ENCODE measurements at places on chromosomes 11 and 22. TPM values are rescaled to one million over a fixed set of nuclear protein-coding genes. Genes with fewer than 3 reads are reported as not detected.

The OR51B5 gene
- 0.17 TPM for polyA plus RNA-seq

The OR4D5 gene
- polyA plus RNA-seq: not detected

The FGF3 gene
- polyA plus RNA-seq: not detected

The XKR3 gene
- polyA plus RNA-seq: not detected

- no peak for DNase-seq
Measured at GRCh38 chr22:32018056-32018455, 25.0 kb upstream of the SLC5A1 start.

DNA sequence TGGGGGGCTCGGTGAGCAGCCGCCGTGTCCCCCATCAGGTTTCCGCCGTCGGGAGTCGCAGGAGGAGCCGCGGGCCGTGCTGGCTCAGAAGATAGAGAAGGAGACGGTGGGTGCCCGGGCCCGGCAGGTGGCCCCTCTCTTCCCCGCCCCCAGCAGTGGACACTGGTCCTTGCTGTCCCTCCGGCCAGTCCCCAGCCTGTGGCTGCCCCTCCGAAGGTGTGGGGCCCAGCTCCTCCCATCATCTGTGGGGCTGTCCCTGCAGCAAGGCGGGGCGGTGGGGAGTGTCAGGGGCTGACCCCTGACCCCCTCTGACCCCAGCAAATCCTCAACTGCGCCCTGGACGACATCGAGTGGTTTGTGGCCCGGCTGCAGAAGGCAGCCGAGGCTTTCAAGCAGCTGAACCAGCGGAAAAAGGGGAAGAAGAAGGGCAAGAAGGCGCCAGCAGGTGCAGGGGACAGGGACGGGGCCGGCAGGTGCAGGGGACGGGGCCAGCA, 15.3 kb downstream of the EPS8L2 start:
- DNase-seq: no peak

DNA sequence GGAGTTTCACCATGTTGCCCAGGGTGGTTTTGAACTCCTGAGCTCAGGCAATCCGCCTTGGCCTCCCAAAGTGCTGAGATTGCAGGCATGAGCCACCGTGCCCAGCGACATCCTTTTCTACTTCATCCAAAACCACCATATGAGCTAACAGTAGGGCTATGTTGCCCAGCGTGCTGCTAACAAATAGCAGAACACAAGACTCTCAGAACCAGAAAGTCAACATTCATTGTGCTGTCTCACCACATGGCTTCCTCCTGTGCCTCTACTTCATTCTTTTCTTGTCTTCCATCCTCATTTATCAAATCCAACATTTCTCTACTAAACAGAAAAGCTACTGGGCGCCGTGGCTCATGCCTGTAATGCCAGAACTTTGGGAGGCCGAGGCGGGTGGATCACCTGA, 12.0 kb upstream of the DENND5A start:
- DNase-seq: no peak

DNA sequence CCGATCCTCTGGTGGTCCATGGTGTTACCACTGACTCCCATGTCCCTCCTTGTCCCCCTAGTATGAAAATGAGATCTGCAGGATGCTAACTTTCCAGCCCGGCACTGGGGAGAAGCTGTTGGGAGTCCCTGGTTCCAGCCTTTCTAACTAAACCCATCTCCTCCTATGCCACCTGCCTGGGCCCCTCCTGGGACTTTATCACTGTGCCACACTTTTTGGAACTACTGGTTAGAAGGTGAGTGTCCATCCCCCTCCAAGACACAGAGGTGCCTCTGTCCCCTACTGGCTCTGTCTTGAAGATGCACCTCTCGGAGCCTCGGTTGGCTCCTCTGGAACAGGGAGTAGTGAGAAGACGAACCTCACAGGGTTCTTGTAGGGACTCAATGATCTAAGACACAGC, at the start of gene RGL4:
RGL4 (plus strand) TSS at position 301 of the 400 bp plus-strand sequence. CDS start 1,018 bp downstream, outside the sequence.
- no peak for DNase-seq

- no peak for DNase-seq
Measured at GRCh38 chr11:72041364-72042063, 38.8 kb downstream of the NUMA1 start.

- DNase-seq: no peak
Measured at GRCh38 chr11:120302001-120302805, 22.9 kb upstream of the TLCD5 start.

DNA sequence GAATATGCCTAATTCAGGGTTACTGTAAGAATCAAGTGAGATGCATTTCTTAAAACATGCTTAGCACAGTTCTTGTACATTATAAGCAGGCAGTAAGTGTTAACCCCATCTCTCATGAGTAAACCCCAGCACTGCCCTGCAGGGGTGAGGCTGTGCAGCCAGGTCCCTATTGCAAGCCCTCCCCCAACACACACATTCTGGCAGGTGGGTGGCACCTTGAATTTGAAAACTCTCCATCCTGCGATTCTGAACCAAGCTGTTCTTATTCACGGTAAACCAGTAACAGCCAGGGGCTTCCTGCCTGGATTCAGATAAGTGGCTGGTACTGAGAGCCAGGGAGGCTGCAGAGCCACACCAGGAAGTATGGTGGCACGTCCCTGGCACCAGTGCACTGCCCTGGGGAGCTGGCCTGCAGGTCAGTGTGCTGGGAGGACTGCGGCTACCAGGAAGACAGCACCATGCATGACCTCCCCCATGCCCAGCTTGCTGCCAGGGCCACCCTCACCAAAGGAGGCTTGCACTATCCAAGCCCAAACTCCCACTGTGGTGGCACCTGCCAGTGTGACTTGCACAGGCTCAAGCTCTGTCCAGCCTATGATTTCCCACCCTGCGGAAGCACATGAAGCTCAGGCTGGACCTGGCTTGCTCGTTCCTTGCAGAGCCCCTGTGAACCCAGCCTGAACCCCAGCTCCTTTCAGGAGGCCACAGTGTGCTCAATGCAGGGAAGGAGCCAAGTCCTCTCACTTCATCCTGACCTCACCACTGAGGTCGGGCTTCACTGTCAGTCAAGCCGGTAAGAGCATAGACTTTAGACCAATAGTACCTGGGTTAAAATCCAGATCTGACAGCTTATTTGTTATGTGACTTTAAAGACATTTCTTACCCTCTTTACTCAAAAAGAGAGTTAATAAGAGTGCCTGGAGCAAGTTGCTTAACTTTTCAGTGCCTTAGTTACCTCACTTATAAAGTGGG, 88.1 kb downstream of the MICAL2 start:
- DNase-seq: no peak

- DNase-seq: no peak
Measured at GRCh38 chr11:75809991-75810390, 5.0 kb upstream of the UVRAG start.

DNA sequence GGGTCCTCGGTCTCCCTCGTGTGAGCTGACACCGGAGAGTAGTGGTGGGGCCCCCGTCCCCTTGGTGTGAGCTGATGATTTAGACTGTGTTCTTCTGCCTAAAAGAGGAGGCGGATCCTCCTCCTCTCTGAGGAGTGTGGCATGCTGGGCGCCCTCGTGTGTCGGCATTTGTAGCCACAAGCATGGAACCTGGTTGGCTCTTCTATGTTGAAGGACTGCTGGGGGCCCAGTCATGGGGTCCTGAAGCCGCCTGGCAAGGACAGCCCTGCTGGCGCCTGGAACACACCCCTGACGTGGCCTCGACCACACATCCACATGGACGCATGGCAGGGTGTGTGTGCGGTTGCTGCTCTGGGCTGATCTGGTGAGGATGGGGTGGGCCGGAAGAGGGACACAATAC, 50.2 kb downstream of the AP2A2 start:
- no peak for DNase-seq

GRCh38 chr11:3626250-3626960, 15.4 kb downstream of the ART5 start:
- DNase-seq: no peak

DNA sequence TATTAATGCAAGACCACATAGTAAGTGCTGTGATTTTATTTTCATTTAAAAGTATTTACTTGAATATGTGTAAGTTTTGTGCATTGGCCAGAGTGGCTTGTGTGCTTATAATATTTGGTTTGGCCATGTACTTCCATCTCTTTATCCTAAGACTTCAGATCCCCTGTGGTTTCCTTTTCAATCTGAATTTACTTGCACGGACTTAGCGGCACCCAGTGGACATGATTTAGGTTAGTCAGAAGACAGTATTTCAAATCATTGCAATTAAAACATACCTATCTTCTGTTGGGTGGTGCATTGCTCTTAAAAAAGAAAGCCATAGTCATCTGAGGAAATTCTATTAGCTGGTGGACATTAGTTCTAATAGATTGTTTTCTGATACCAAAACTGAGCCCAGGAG, 30.7 kb downstream of the PIWIL4 start:
- DNase-seq: no peak

Measured in left renal cortex interstitium (tissue), 4 donors.